ENCODE measurements at places on chromosomes 3 and 15.

- DNase-seq = no peak
Observed at GRCh38 chr15:34359416-34359815, 7.6 kb downstream of the LPCAT4 start.

GRCh38 chr15:79204886-79205675 lies 77.4 kb upstream of the ANKRD34C start:
- DNase-seq = no peak

GRCh38 chr3:50533316-50533715 lies 29.9 kb upstream of the CACNA2D2 start:
- DNase-seq = no peak

GRCh38 chr3:115098354-115099073 lies 48.6 kb downstream of the ZBTB20 start:
- DNase-seq = no peak

- DNase-seq = no peak
Observed at GRCh38 chr3:188778091-188778852, 393.5 kb upstream of the TPRG1 start.

- no peak for DNase-seq
Observed at GRCh38 chr3:141269961-141270360, 38.3 kb downstream of the PXYLP1 start.
